ENCODE measurements at places on chromosomes 4 and X.

- DNase-seq: no peak
Measured at GRCh38 chr4:182795446-182796238, 121.5 kb downstream of the DCTD start.

- DNase-seq: no peak
Measured at GRCh38 chrX:41922431-41923151, 763 bp downstream of the CASK start.

GRCh38 chr4:90112715-90113114 lies 14.5 kb upstream of the CCSER1 start:
- DNase-seq: no peak

DNA sequence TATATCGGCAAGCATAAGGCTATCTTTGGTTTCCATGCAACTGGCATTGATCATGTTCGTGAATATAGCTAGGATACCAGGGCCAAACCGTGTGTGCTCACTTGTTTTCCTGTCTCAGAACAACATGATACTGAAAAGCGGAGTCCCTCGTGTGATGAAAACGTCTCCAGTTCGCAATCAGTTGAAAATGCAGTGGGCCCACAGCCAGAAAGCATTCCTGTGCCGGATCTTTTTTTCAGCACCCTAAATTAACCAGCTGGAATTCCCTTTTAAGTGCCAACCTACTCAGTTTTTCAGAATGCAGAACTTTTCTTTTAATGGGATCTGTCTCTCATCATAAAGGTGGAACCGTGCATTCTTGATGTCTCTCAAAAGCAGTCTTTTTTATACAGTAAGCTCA lies 130.8 kb upstream of the FRG1 start:
- DNase-seq: no peak

- DNase-seq: no peak
Measured at GRCh38 chrX:118383120-118383519, 37.2 kb downstream of the WDR44 start.

- DNase-seq: peak; percentile 4
Measured at GRCh38 chr4:37389967-37390580, 145.5 kb downstream of the NWD2 start.

DNA sequence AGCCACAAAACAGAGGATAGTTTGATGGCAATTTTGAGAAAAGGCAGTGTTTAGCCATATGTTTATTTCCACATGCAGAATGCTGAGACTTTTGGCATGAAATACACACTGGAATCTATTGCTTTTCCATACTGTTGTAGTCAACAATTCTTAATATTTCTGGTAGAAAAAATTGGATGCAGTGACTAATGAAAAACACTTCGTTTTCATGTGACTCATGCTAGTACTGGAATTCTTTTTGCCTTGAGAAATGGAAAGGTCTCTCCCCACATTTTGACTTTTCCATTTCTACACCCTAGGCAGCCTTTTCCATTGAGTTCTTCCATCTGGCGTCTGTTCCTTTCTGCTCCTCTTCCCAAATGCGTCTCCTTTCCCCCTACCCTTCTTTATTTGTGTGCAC lies 425.2 kb upstream of the FTHL17 start:
- no peak for DNase-seq
